Kidney (tissue), 22 donors: ENCODE measurements at places on chromosomes 16 and 17. TPM values are rescaled to one million over a fixed set of nuclear protein-coding genes. Genes with fewer than 3 reads are reported as not detected.
A peak's percentile ranks its signal among the peaks of the same experiment; 100 is the strongest.

DNA sequence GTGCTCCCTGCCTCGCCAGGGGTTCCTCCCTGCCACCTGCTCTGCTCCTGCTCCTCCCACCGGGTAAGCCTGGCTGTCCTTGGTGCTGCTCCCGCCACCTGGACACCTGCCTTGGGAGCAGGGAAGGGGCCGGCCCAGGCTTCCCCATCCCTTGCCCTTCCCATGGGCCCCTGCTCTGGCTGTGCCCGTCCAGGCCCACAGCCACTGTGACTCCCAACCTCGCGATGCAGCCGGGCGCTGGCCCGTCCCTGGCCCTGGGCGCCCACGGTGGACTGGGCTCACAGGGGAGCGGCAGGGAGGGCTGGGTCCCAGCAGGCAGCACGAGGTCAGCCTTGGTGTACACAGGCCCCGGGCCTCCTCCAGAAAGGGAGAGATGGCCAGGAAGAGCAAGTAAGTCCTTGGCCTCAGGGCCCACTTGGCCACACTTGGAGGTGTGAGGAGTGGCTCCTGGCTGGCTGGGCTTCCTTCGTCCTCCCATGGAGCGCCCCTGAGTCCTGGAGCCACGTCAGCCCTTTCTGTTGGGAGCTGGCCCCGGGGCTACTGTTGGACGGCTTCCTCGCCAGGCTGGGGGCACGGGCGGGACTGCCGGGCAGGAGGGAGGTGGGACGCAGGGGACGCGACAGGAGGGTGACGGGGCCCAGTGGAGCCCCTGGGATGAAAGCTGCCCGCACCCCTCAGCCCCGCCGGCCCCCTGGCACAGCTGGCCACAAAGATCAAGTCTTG, 15.3 kb downstream of the ENGASE start:
- no peak for DNase-seq

The PRAC1 gene
- not detected for total RNA-seq

The DHRS11 gene
- 11.8 TPM for total RNA-seq

GRCh38 chr17:9367156-9367555, 208.5 kb downstream of the STX8 start:
- DNase-seq = no peak

The NEUROD2 gene
- not detected for total RNA-seq

- DNase-seq = no peak
Measured at GRCh38 chr16:65896448-65897153, 469.9 kb upstream of the CDH5 start.

DNA sequence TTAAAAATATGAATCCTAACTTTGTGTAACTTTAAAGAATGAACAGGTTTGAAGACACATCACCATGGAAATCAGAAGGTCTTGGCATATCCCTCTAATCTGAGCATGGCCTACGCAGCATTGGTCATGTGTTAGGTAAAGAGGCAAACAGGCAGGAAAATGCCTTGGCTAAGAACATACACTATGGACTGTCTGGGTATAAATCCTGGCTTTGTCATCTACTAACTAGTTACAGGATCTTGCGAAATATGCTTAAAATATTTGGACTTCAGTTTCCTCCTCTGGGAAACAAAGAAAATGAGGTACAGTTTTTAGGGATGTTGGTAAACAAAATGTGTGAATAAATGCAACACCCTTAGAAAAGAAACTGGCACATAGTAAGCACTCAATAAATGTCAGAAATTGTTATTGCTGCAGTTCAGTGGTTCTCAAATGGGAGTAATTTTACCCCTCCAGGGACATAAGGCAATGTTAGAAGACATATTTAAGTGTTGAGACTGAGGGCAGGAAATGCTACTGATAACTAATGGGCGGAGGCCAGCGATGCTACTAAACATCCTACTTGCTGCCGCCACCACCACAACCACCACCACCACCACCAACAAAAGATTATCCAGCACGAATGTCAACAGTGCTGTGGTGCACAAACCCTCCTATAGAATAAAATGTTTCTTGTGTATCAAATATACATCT, 770.8 kb upstream of the SOX9 start:
- DNase-seq = no peak

The STX4 gene
- 60.6 TPM for total RNA-seq

GRCh38 chr16:87490096-87490798, 2.6 kb downstream of the ZCCHC14 start:
- DNase-seq = no peak

DNA sequence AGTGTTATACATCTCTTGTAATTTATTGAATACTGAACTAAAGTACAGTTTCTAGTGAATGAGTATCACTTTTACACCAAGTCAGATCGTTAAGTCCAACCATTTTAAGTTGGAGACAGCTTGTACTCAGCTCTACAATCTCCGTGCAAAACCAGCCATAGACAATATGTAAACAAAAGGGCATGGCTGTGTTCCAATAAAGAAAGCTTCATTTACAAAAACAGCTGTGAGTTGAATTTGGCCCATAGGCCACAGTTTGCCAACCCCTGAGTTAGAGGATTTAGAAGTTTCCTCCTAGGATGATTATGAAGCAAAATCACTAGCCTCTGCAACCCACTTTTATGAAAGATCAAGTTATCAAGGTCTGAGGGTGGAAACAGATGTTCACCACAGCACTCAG, 105.7 kb upstream of the RCVRN start:
- no peak for DNase-seq

The RHBDL3 gene
- 0.13 TPM for total RNA-seq

- peak; percentile 94 for DNase-seq
Measured at GRCh38 chr17:57552114-57552624, 192.9 kb downstream of the CCDC182 start.

DNA sequence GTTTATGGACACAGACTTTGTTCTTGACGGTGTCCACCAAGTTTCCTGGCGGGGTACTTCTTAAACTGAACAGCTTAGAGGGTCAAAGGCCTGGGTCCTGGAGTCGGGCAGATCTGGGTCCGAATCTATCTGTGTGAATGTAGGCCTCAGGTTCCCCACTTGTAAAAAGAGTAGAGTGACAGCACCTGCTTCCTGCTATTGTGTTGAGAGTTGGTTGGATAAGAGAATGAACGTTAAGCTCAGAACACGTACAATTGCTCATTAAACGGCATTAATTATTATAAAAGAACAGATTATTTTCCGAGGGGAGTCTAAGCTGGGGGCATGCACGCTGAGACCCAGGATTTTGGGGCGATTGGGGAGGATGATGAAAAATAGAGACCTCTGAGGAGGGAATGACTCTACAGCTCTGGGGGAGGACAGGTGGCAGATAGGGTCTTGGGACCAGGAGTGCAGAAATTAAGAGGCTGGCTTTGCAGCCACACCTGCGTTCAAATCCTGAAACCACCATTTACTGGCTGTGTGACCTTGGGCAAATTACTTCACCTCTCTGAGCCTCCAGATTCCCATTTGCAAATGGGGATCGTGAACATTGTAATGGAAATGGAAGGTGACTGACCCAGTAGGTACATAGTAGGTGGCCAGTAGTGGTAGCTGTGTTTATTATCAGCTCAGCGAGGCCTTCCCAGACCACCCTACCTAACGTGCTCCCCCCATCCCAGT, 862 bp downstream of the CLEC16A start:
- DNase-seq = no peak

GRCh38 chr16:2817340-2818271, 569 bp downstream of the PRSS21 start:
- DNase-seq = no peak

- DNase-seq = no peak
Measured at GRCh38 chr16:87836844-87837581, 32.3 kb downstream of the SLC7A5 start.

GRCh38 chr16:87435372-87436224, 43.5 kb downstream of the MAP1LC3B start:
- DNase-seq = no peak

DNA sequence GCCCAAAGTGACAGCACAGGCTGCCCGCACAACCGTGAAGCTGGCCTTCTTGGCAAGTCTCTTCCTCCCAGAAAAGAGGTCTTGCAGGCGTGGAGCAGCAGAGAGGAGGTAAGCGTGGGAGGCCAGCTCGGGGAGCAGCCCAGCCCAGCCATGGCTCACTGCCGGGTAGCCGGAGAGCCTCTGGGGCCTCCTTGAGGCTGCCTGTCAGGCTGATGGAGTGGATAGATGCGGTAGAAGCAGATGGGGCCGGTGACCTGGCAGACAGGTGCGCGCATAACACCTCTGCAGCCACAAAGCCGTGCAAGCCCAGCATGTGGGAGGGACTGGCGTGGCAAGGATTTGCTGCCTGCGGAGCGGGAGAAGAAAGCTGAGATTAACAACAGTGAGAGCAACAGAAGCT, 17.1 kb upstream of the DOK4 start:
- peak; percentile 74 for DNase-seq

The KRT9 gene
- total RNA-seq = not detected

The KRT36 gene
- not detected for total RNA-seq

The AIPL1 gene
- total RNA-seq = not detected

The TAT gene
- total RNA-seq = not detected

DNA sequence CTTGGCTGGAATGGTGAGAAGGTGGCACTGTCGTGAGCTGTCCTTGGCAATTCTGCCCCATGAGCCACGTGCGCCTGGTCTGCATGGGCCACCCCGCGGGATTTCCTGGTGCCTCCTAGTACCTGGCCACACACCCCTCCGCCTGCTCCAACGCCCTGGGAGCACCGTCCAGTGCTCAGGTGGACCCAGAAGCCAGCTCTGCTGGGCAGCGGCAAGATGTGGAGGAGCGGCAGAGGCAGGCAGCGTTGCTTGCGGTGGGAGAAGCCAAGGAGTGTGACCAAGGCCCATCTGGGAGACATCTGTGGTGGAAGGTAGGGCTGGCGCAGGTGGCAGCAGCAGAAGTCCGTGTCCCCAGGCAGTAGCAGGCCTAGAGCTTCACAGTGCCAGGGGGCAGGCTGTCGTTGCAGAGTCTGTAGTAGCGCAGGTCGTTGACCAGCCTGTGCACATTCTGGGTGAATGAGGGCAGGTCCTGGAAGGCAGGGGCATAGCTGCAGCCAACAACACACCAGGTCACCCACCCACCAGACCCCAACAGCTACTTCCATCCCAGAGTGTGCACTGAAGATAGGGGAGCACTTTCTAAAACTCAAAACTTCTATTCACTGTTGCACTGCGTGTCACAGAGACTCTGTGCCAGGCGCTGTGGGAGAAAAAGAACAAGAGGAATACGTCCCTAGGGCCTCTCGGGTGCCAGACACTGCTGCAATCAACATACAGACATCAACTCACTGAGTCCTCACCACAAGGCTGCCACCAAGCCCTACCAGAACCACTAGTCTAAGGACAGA, 34.9 kb upstream of the GSG1L start:
- DNase-seq = no peak

DNA sequence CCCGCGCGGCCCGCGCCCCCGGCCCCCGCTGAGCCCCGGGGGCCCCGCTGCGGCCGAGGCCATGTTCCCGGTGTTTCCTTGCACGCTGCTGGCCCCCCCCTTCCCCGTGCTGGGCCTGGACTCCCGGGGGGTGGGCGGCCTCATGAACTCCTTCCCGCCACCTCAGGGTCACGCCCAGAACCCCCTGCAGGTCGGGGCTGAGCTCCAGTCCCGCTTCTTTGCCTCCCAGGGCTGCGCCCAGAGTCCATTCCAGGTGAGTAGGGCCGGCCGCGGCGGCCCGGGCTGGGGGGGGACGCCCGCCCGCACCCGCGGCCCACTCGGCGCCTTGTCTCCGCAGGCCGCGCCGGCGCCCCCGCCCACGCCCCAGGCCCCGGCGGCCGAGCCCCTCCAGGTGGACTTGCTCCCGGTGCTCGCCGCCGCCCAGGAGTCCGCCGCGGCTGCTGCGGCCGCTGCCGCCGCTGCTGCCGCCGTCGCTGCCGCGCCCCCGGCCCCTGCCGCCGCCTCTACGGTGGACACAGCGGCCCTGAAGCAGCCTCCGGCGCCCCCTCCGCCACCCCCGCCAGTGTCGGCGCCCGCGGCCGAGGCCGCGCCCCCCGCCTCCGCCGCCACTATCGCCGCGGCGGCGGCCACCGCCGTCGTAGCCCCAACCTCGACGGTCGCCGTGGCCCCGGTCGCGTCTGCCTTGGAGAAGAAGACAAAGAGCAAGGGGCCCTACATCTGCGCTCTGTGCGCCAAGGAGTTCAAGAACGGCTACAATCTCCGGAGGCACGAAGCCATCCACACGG, 504 bp downstream of the MAZ start:
- peak; percentile 80 for DNase-seq

DNA sequence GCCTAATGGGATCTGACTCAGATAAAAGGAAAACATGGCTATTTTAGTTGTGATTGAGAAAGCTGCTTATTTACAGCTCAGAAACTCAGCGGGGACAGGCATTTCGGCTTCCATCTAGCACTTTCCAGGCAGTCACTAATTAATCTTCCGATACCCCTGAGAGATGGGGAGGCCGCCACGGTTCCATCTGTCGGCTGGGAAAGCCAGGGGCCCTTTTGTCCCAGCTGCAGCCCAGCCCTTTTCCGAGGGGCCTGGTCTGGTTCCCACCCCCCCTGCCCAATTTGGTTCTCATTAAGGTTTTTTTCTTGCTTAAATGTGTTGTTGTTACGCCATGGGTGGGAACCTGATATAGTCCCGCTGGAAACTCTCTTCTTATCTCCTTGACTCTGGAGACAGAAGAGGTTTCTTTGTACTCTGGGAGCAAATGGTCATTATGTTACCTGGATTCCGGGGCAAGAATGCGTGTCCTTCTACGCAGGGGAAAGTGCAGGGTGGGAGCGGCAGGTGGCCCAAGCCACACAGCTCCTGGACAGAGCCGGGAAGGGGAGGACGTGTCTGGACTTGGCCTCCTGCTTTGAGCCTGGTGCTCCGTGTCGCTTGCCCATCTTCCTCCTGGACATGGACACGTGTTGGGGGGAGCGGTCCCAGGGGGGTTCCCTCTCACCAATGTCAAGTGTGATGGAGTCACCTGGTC, 50.9 kb upstream of the GSE1 start:
- DNase-seq = peak; percentile 81

DNA sequence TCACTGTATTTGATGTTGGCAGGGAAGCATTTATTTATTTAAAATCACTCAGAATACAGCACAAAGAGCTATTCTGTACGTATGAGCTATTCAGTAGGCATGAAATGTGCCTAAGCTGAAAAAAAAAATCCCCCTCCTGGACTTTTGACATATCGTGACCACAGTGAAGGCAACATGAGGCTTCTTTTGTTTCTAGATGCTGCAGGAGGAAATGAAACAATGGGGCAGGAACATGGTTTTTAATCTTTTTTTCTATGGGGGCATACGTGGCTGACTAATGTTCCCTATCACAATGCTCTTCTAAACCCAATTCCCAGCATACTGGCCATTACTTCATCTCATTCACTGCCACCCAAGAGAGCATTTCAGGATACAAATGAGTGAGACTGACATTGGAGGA, 191.0 kb upstream of the PMFBP1 start:
- DNase-seq = no peak

DNA sequence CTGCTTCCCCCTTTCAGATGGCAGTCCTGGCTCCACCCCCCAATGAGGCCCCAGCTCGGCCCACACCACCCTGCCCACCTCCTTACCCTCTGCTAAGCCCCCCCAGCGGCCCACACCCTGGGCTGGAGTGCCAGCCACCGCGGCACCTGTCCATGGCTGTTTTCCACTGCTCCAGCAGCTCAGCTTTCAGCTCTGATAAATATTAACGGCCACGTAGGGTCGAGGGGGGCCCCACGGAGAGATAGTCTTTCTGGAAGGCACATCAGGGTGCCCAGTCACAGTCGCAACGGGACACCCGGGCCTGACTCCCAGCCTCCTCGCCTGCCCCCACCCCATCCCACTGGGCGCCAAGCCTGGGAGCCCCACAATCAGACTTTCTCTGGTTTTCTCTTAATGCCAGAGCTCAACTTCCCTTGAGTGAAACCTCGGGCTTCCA, 46.5 kb upstream of the CIBAR2 start:
- DNase-seq = no peak
